ENCODE measurements at places on chromosomes 2 and 18.

DNA sequence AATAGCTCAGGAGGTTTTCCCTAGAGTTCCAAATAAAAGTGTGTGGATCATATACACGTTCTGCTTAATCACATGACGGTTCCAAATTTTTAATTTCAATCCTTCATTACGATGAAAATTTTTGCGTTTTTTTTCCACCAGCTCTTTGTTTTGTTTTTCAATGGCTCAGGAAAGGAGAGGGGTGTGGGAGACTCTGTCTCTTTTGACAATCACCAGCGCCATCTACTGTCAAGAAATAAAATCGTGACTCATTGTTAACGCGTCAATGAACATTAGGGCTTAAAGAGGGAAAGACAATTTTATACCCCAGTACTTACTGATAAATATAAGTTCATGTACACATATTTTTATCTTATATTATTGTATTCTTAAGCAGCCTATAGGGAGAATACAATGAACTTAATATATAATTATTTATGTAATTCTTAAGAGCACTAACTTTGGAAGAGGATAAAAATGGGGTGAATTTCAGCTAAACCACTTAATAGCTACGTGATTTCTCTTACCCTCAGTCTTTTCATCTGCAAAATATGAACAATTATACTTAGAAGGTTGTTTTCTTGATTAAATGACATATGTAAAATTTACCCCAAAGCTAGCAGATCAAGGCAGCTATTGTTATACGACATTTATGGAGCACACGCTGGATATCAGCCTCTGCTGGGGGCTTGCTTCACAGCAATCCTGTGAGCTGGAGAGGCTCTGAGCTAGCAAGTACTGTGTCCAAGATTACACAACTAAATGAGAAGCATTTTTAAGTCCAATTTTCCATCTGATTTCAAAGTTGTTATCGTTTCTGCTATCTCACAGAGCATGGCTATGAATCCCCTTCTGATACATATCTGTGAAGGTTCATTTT lies 47.4 kb upstream of the RMDN2 start:
- DNase-seq = no peak

DNA sequence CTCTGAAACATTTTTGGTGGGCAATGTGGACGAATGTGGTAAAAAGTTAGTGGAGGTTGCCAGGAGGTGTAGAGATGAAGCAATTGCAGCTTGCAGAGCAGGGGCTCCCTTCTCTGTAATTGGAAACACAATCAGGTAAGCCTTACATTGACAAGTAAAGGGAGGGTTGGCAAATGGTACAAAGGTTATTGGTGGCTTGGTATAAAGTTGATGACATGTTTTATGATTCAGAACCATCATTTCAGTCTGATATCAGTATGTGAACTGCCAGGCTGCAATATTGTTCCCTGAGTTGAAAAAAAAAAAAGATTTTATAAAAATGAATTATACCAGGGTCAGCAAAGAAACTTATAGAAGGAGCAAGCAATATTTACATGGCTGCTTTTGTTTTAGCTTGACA lies 14.4 kb upstream of the DLX1 start:
- no peak for DNase-seq

GRCh38 chr2:229945975-229946374 lies 23.7 kb downstream of the FBXO36 start:
- DNase-seq = no peak

DNA sequence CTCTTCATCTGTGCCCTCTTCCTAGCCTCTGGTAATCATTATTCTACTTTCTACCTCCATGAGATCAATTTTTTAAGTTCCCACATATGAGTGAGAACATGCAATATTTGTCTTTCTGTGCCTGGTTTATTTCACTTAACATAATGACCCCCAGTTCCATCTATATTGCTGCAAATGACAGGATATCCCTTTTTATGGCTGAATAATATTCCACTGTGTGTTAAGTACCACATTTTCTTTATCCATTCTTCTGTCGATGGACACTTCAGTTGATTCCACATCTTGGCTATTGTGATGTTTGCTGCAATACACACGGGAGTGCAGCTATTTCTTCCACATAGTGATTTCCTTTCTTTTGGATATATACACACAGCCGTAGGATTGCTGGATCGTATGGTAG lies 43.9 kb upstream of the CNOT11 start:
- DNase-seq = no peak

- DNase-seq = no peak
Measured at GRCh38 chr2:9178110-9178903, 28.3 kb upstream of the ASAP2 start.
